Retina (tissue), 1 donor: ENCODE measurements at places on chromosomes 12 and 14.

- peak; percentile 59 for DNase-seq
Measured at GRCh38 chr14:22391908-22392565, 197.0 kb downstream of the DAD1 start.

GRCh38 chr12:4121506-4122020 lies 152.0 kb upstream of the CCND2 start:
- DNase-seq, result no peak

GRCh38 chr14:26067786-26068459 lies 529.9 kb downstream of the NOVA1 start:
- DNase-seq, result no peak

GRCh38 chr14:44778604-44779003 lies 183.1 kb downstream of the KLHL28 start:
- DNase-seq, result no peak

- DNase-seq, result no peak
Measured at GRCh38 chr12:6276956-6277620, 33.4 kb upstream of the PLEKHG6 start.

- no peak for DNase-seq
Measured at GRCh38 chr12:92193846-92194245, 48.2 kb upstream of the BTG1 start.

DNA sequence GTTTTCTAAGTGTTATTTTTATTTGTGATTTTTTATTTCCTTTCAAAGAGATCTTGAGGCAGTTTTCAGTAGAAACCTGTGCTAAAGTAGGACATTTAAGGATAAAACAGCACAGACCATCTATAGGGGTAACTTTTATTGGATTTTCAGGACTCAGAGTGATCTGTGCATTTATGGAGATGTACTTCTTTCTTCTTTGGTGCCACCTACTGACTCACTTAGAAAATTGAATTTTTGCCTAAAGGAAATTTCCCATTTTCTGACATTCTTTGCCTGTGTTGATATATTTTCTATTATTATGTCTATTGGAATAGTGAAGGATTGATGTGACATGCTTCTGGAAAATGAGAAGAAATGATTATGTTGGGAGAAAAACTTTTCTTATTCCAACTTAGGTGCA lies 113.0 kb downstream of the UNC79 start:
- no peak for DNase-seq

GRCh38 chr12:130589540-130590317 lies 126.4 kb downstream of the RIMBP2 start:
- peak; percentile 23 for DNase-seq

GRCh38 chr12:126233625-126234024 lies 1168.4 kb downstream of the AACS start:
- no peak for DNase-seq

- no peak for DNase-seq
Measured at GRCh38 chr12:44287545-44287944, 451.7 kb downstream of the TMEM117 start.

- DNase-seq, result no peak
Measured at GRCh38 chr14:95272057-95272456, 47.7 kb downstream of the CLMN start.

DNA sequence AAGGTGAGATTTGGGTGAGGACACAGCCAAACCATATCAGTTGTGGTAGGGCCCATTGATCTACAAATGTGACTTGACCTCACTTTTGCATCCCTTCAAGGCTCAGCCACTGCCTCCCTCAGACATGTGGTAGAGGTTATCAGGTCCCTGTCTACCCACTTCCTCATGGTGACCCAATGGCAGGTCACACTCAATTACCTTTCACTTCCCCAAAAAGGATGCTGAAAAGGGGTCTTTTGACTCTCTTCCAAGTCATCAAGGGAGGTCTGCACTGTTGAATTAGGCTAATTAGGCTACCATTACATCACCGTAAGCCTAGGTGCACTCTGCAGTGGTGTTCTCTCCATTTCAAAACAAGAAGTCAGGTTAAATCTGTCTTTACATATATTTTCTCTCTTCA lies 22.6 kb upstream of the DRAM1 start:
- no peak for DNase-seq

- no peak for DNase-seq
Measured at GRCh38 chr12:69471667-69472385, 1.6 kb downstream of the FRS2 start.

DNA sequence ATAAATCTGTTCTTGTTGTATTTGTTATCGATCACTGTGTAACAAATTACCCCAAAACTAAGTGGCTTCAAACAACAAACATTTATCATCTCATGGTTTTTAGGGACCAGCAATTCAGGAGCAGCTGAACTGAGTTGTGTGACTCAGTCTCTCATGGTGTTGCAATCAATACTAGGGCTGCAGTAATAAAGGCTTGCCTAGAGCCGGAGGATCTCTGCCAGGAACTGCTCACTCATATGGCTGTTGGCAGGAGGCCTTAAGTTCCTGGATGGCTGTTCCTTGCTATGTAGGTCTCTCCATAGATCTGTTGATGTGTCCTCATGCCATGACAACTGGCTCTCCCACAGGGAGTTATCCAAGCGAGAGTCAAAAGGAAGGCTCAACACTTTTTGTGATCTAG lies 3.8 kb upstream of the PSMC6 start:
- DNase-seq, result no peak

- no peak for DNase-seq
Measured at GRCh38 chr14:105549481-105549880, 23.1 kb downstream of the TMEM121 start.

GRCh38 chr14:71076462-71077092 lies 169.3 kb downstream of the PCNX1 start:
- no peak for DNase-seq

DNA sequence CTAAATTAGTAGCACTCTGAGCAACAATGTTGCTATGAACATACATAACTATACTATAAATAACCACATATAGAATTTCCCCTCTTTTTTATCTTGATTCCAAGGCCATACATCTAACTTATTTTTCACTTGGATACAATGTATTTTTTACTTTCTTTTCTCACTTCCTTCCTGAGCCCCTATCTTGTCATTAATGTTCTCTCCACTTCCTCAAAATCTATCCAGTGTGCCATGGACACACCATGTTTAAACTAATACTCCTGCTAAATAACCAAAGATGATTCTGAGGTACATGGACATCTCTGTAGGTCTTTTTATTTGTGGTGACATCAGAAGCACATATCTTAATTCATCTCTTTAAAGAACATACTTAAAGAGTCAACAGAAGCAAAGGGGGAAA lies 251.2 kb downstream of the C12orf42 start:
- no peak for DNase-seq

DNA sequence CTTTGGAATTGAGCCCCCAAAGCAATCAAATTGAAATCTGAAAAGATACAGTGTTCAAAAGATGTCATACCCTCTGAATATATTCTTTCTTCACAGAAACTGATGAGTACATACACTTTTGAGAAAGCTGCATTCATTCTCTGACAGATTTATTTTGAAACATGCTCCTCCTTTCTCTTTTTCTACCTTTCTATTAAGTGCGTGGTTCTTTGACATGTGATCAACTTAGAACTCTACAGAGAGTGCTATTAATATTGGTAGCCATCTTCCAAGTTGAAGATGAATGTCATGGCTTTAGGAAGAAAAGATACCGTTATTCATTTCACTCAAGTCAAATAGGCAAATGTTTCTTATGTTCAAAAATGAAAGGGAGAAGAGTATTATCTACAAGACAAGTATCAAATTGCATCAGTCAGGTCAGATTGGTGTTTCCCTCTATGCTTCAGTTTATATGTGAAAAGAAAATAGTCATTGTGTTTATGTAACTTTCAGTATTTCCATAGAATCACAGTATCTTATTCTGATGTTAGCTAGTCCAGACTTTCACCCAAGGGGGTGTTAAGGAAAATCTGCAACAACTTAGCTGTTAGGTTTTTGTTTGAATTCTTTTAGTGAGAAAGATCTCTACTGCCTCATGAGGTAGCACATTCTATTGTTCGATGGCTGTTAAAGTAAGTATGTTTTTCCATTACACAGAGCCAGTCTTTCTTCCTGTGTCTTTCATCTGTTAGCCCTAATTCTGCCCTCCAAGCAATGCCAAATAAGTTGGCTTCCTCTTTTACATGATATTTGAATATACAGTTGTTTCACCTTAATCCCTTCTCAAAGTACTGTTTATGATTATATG lies 55.4 kb upstream of the GARIN2 start:
- DNase-seq, result no peak

- peak; percentile 76 for DNase-seq
Measured at GRCh38 chr12:113424915-113425823, 3.0 kb downstream of the SDSL start.

GRCh38 chr14:77212943-77213678 lies 31.5 kb downstream of the TMEM63C start:
- DNase-seq, result peak; percentile 67

GRCh38 chr12:2641207-2641606 lies 153.6 kb upstream of the FKBP4 start:
- DNase-seq, result no peak

- DNase-seq, result peak; percentile 2
Measured at GRCh38 chr12:131356485-131357184, 354.3 kb upstream of the SFSWAP start.

DNA sequence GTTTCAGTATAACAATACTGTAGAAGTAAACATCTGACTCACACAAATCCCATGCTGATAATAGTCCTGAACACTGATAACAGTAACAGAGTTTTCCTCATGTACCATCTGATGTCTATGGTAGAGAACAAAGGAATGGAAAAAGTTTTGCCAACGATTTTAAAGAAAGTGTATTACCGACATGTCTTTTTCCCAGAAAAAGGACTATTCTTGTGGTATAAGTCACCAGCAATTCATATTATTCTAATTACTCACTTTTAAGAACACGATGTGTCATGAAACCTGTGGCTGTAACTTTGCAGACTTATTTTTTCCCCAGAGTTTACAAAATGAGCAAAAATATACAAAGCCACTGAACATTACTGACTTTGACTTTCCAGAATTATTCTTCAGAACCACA lies 40.1 kb upstream of the DCN start:
- DNase-seq, result no peak

DNA sequence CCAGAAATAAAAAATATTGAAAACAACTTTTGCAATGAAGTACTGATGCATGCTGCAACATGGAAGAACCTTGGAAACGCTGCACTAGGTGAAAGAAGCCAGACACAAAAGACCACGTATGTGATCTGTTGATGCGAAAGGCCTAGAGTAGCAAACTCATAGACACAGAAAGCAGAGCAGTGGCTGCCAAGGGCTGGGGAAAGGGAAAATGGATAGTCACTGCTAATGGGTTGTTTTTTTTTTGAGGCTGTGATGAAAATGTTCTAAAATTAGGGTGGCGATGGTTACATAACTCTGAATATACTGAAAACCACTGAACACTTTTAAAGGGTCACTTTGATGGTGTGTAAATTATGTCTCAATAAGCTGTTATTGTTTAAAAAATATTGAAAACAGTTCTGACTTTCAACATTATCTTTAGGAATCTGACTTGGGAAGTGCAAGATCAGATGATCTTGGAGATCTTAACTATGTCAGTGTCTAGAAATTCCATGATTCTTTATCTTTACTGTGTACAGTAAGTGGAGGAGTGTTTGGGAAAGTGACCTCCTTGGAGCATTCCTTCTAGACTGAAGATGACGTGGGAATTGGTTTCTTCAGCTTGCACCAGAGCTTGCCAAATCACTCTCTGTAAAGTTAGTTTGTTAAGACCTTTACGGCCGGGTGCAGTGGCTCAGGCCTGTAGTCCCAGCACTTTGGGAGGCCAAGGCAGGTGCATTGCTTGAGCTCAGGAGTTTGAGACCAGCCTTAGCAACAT lies 12.4 kb downstream of the MLXIP start:
- DNase-seq, result no peak
